ENCODE measurements at places on chromosomes 2 and 18. TPM values are rescaled to one million over a fixed set of nuclear protein-coding genes. Genes with fewer than 3 reads are reported as not detected.

GRCh38 chr18:75548353-75548905, 120.9 kb upstream of the SMIM21 start:
- no peak overlapping the region for H3K4me3 ChIP-seq
- H3K27ac ChIP-seq, result no peak overlapping the region

DNA sequence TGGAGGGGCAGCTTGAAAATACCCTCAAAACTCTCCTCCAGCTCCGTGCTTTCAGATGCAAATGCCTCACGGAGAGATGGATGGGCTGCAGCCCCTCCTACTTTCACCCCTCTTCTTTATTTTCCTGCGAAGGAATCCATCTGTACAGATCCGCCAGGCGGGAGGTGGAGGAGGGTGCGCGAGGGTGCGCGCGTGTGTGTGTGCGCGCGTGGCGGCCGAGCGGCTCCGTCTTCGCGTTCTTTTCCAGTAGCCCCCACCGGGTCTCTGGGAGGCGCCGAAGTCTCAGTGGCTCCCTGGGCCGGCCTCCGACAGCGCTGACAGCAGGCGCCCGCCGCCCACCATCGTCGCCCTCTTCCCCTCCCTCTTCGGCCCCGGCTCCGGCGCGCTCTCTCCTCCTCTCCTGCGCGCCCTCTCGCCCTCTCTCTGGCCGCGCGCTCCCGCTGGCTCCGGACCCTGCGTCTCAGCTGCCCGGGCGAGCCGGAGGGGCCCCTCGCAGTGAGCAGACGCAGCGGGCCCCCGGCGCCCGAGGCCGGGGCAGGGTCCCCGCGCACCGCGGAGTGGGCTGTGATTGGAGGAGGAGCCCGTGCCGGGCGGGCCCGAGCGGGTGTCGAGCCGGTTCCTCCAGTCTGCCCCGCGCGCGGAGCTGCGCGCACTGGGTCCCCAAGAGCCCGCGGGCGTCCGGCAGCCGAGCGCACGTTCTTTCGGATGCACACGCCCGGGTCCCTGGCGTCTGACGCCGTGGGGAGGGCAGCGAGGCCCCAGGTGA, at the start of gene CDH7:
Gene CDH7 (plus strand): TSS at position 624 of the 766 bp plus-strand sequence. CDS start 11,831 bp downstream, outside the sequence.
- H3K4me1 ChIP-seq, result no peaks in the 10 kb centered on the region
- peaks cover 3% of the 10 kb centered on the region for H3K27me3 ChIP-seq
- DNase-seq, result no peak

- H3K27me3 ChIP-seq, result no peaks in the 10 kb centered on the region
- H3K4me3 ChIP-seq, result no peak overlapping the region
- H3K4me1 ChIP-seq, result no peaks in the 10 kb centered on the region
Measured at GRCh38 chr2:192148620-192149321, 46.0 kb downstream of the TMEFF2 start.

DNA sequence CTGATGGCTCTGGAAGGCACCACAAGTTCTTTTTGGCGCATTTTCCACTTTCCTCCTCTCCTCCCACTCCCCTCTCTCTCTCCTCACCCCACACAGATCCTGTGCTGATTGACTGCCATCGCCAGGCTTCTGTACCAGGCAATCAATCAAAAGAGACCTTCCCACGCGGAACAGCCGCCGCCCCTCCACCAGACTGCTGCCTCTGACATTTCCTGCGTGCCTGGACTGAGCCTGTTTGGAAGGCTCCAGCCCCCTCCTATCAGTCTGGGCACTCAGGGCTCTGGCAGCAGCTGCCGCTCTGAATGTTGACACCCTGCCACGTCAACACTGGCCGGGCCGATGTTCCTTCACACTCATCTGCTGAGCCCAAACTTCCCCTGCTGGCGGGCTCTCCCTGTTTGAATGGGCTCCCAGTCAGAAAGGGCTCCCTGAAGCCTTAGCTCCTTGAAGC, 467.7 kb downstream of the EPHA4 start:
- no peaks in the 10 kb centered on the region for H3K36me3 ChIP-seq
- no peaks in the 10 kb centered on the region for H3K27me3 ChIP-seq
- no peak overlapping the region for H3K4me3 ChIP-seq
- peak; percentile 56 for DNase-seq

- no peak overlapping the region for H3K4me3 ChIP-seq
- no peaks in the 10 kb centered on the region for H3K4me1 ChIP-seq
- no peaks in the 10 kb centered on the region for H3K27me3 ChIP-seq
- H3K27ac ChIP-seq, result no peak overlapping the region
- DNase-seq, result no peak
- H3K36me3 ChIP-seq, result no peaks in the 10 kb centered on the region
Measured at GRCh38 chr18:54003195-54003594, 221.3 kb downstream of the MBD2 start.

GRCh38 chr2:118925476-118925875, 16.5 kb upstream of the MARCO start:
- no peaks in the 10 kb centered on the region for H3K4me1 ChIP-seq
- no peaks in the 10 kb centered on the region for H3K27me3 ChIP-seq
- DNase-seq, result no peak
- H3K4me3 ChIP-seq, result no peak overlapping the region
- H3K27ac ChIP-seq, result no peak overlapping the region

- H3K27ac ChIP-seq, result no peak overlapping the region
- H3K4me3 ChIP-seq, result no peak overlapping the region
- no peaks in the 10 kb centered on the region for H3K36me3 ChIP-seq
Measured at GRCh38 chr2:17373741-17374140, 144.5 kb downstream of the RAD51AP2 start.

Gene IGFBP5
- 480 TPM for total RNA-seq

DNA sequence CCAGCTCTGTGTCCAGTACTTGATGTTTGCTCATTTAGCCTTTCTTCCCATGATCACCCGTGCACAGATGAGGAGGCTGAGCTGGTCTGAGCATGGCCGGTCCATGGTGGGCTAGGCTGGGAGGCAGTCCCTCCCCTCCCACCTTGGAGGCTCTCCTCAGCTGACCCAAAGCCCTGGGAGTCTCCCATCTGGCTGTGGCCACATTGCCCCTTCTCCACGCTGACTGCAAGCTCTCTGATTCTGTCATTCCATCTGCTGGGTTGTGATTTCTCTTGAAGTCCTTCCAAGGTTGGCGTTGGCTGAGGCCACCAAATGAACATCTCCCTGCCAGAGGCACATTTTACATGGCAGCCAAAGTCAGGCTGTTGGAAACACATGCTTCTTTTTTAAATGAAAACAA, 44.0 kb downstream of the ACKR3 start:
- H3K4me3 ChIP-seq, result no peak overlapping the region
- no peak overlapping the region for H3K27ac ChIP-seq
- no peaks in the 10 kb centered on the region for H3K4me1 ChIP-seq
- H3K36me3 ChIP-seq, result no peaks in the 10 kb centered on the region
- no peaks in the 10 kb centered on the region for H3K27me3 ChIP-seq

DNA sequence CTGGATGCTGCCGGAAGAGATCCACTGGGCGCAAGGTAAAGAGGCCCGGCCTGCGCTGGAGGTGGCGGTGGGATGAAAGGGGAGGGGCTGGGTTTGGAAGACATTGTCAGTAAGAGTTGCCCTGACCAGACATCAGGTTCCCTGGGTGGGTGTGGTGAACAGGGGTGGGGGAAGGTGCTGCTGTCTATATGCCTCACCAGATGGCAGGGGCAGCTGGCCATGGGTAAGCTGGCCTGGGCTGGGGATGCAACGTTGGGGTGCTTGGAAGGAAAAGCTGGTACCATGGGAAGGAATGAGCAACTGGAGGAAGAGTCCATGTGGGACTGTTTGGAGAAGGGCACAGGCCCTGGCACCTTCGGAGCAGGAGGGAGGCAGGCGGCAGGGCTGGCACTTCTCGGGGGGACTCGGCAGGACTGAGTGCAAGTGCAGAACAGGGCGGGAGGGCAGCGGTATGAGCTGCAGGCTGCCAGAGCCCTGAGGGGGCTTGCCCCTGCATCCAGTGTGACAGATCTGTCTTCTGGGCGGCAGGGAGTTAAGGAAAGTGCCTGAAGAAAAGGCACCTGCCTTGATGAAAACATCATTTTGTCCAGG, 146.4 kb downstream of the DYSF start:
- H3K4me1 ChIP-seq, result no peaks in the 10 kb centered on the region
- no peaks in the 10 kb centered on the region for H3K27me3 ChIP-seq
- no peak overlapping the region for H3K27ac ChIP-seq
- no peaks in the 10 kb centered on the region for H3K36me3 ChIP-seq

DNA sequence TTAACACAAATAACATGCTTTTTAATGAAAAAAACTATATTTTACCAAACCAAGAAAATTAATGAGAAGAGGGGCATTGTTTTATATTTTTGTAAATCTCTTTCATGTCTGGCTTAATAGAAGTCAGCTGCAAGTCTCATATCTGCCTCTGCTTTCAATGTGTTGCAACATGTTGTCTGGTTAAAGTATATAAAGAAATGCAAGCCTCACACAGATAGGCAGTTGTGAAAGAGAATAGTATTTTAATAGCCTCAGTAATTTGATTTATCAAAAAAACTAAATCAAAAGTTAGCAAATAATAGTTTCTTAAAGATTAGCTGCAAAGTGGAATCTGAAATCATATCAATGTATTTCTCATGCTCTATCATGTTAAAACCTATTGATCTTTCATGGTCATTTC, 52.9 kb upstream of the NCOA1 start:
- no peak for DNase-seq
- H3K4me3 ChIP-seq, result no peak overlapping the region
- H3K27ac ChIP-seq, result no peak overlapping the region
- H3K36me3 ChIP-seq, result no peaks in the 10 kb centered on the region
- peaks cover 13% of the 10 kb centered on the region for H3K4me1 ChIP-seq

GRCh38 chr2:148658807-148659722, 14.5 kb downstream of the EPC2 start:
- peaks cover 4% of the 10 kb centered on the region for H3K4me1 ChIP-seq
- no peak overlapping the region for H3K27ac ChIP-seq
- DNase-seq, result no peak
- no peaks in the 10 kb centered on the region for H3K36me3 ChIP-seq

Gene ABCG8
- total RNA-seq, result not detected

Gene IL36A
- not detected for total RNA-seq

GRCh38 chr18:79519751-79520477, 124.2 kb downstream of the NFATC1 start:
- no peaks in the 10 kb centered on the region for H3K4me1 ChIP-seq
- no peaks in the 10 kb centered on the region for H3K36me3 ChIP-seq
- no peak overlapping the region for H3K27ac ChIP-seq

DNA sequence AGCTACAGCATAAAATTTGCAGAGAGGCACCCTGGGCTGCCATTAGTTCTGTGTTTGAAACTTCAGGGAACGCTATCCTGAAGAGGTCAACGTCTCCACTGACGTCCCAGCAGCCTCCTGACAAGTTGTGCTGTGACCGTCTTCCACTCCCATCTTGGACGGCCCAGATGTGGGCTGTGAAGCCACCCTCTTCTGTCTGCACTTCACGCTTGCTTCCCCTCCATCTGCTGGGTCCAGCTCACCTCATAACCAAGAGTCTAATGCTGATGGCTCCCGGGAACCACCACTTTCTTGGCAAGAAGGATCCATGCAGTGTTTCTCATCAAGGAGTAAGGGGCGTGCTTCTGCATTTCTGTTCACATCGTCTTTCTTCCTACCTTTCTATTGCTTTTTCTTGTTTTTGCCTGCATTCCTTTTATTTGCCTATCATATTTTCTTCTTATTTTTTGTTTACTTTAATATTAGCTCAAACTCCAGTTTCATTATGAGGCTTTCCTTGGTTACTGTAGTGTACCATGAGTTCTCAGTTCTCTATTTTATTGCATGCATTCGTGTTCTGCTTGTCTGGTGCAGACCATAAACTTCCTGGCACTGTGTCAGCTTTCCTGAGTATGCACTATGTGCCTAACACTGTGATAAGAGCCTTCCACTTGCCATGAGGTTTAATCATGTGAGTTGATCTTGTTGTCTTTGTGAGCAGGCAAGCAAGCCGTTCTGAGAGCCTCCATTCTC, 631.8 kb upstream of the RAB6C start:
- H3K27ac ChIP-seq, result no peak overlapping the region
- no peaks in the 10 kb centered on the region for H3K27me3 ChIP-seq
- H3K36me3 ChIP-seq, result no peaks in the 10 kb centered on the region
- DNase-seq, result no peak
- no peaks in the 10 kb centered on the region for H3K4me1 ChIP-seq
- H3K4me3 ChIP-seq, result no peak overlapping the region

DNA sequence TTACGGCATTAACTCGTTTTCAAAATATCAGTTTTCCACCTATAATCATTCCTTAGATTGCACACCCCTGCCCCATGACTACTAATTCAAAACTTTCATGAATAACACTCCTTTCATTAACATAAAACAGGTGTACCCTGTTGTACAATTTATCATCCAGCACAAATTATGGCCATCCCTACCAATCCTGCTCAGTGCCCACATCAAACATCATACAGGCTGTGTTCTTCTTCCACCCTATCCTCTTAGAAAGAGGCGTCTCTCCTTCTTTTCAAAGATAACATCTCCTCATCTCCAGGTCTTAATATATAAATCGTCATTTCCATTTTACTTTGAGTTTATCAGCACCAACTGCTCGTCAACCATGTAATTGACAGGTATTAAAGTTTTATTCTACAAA, 67.6 kb downstream of the SLC66A3 start:
- H3K27ac ChIP-seq, result no peak overlapping the region
- DNase-seq, result no peak
- H3K27me3 ChIP-seq, result no peaks in the 10 kb centered on the region
- H3K36me3 ChIP-seq, result no peaks in the 10 kb centered on the region

- H3K36me3 ChIP-seq, result no peaks in the 10 kb centered on the region
- DNase-seq, result no peak
- H3K27ac ChIP-seq, result no peak overlapping the region
- no peaks in the 10 kb centered on the region for H3K27me3 ChIP-seq
- no peaks in the 10 kb centered on the region for H3K4me1 ChIP-seq
- no peak overlapping the region for H3K4me3 ChIP-seq
Measured at GRCh38 chr18:61371111-61371510, 37.9 kb downstream of the CDH20 start.

Gene DYNAP
- total RNA-seq, result not detected

Gene RFTN2
- 2.0 TPM for total RNA-seq

DNA sequence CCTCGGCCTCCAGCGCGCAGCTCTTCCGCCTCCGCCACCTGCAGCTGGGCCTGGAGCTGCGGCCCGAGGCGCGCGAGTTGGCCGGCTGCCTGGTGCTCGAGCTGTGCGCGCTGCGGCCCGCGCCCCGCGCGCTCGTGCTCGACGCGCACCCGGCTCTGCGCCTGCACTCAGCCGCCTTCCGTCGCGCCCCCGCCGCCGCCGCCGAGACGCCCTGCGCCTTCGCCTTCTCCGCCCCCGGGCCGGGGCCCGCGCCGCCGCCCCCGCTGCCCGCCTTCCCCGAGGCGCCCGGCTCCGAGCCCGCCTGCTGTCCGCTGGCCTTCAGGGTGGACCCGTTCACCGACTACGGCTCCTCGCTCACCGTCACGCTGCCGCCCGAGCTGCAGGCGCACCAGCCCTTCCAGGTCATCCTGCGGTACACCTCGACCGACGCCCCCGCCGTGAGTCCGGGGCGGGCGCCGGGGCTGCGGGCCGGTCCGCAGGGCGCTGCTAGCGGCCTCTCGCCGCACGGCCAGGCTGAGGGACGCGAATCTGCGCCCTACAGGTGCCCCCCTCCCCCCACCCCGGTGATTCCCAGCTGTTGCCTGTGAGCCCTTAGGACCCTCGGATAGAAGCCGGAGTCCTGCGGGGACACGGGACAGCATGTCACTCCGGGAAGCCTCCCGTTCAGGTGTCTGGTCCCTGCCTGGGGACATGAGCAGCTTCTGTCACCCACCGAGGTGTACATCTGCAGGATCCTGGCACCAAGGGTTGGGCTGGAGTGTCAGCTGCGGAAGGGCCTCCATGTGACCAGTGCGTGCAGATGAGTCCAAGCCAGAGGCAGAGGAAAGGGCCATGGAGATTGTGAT, 616 bp downstream of the RNPEPL1 start:
- H3K27ac ChIP-seq, result peak overlapping the region; percentile 75
- DNase-seq, result peak; percentile 66
- no peaks in the 10 kb centered on the region for H3K36me3 ChIP-seq
- peaks cover 8% of the 10 kb centered on the region for H3K4me1 ChIP-seq

Measured in uterus (tissue), 4 donors.